Stimulated activated CD4-positive, alpha-beta T cell treated with anti-CD3 and anti-CD28 coated beads, Interleukin-4, amount 100 ng/mL, for 24 hours (primary cell): ENCODE measurements at places on chromosomes 12 and 14.

DNA sequence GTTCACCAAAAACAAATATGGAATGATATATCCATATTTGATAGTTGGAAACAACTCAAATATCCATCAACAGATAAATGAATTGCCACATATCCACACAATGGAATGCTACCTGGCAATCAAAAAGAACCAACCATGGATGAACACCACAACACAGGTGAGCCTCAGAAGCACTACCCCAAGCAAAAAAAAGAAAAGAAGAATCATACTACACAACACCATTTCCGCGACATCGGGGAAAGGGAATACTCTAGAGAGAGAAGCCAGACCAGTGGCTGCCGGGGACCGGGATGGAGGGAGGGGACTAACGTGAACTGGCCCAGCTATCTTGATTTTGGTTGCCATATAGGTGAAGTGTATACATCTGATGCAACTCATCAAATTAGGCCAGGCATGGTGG is 41.4 kb downstream of the SCARB1 start:
- DNase-seq: no peak

- peak; percentile 43 for DNase-seq
Observed at GRCh38 chr14:34931206-34931605, 51.6 kb upstream of the SRP54 start.

DNA sequence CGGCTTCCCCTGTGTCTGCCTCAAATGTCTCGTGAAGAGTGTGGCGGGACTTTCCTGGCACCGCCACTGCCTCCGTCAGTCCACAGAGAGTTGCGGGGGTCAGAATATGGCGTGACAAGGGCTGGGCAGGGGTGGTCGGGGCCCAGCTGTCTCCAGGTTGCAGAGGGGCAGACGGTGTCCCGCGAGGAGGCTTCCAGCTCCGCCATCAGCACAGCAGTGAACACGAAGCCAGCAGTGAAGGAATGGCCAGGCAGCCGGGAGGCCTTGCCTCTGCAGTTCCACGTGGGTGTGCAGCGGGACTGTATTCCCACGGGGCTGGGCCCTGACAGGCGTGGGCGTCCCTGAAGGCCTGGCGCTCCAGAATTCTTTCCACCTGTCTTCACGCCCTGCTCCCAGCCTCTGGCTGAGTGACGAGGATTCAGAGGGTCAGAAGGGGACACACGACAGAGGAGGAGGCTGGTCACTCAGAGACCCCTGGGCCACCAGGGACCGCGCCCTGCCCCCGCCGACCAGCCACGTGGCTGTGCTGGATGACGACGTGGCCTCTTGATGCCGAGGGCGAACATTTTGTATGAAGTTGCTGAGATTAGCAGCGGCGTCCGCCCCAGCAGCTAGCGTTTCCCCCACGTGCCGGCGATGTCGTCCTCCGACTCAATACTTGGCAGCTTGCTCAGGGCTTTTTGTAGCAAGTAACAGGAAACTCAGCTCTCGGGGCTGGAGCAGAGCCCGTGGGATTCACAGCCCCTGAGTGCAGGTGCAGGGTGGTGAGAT is 25.0 kb upstream of the GALNT9 start:
- DNase-seq: no peak

DNA sequence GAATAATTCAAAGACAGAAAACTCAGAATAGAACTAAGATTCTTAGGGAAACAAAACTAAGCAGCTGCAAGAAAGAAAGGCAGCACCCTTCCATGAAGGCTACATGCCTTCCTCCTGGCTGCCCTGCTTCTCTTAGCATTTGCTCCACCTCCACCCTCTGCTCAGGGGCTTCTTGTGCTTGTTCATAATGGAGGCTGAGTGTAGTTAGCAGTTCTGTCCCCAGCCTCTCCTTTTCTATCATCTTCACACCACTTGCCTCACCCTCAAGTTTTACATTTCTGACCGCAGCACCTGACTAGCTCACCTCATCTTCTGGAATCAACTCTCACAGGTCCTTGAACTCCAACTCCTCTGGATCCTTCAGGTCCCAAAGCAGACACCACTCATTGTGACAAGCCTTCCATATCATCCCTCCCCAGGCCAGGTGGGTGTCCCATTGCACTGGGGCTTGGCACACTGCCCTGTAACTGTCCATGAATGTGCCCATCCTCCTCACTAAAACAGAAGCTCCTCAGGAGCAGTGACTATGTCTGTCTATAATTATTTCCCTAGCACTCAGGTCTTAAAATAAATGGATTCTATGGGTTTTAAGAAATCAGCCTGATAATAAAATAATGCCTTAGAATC is 139.1 kb downstream of the TMTC1 start:
- no peak for DNase-seq
